ENCODE measurements at places on chromosomes 4 and X.

- DNase-seq: no peak
Observed at GRCh38 chrX:135424469-135424868, 2.7 kb downstream of the SMIM10L2A start.

DNA sequence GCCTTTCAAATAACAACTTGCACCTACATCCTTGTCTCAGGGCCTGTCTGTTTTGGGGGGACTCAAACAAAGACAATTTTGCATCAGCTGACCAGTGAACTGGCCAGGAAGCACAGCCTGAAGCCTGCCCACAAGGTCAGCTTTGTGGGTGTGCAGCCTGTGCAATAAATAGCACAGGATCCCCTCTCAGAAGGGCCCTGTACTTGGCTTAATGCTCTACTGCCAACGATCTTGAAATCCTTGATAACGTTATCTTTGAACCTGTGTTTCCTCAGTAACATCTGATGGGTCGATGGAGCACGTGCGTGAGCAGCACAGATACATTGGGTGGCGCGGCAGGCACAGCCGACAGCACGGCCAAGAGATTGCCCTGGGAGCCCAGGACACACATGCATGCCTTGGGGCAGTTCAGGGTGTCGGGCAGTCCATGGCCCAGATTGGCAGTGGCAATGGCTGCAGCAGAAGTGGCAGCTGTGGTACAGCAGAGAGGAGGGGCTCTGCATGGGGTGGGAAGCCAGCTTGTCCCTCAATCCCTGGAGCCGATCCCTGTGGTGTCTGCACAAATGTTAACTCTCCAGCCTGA is 58.8 kb upstream of the ATP6AP2 start:
- no peak for DNase-seq

DNA sequence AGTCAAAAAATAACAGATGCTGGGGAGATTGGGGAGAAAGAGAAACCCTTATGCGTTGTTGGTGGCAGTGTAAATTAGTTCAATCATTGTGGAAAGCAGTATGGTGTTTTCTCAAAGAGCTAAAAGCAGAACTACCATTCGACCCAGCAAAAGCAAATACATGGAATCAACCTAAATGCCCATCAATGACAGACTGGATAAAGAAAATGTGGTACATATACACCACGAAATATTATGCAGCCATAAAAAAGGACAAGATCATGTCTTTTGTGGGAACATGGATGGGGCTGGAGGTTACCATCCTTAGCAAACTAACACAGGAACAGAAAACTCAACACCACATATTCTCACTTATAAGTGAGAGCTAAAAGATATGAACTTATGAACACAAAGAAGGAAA is 188.9 kb downstream of the CAMK2D start:
- DNase-seq: no peak

GRCh38 chr4:138409670-138410069 is 167.5 kb upstream of the SLC7A11 start:
- DNase-seq: no peak

DNA sequence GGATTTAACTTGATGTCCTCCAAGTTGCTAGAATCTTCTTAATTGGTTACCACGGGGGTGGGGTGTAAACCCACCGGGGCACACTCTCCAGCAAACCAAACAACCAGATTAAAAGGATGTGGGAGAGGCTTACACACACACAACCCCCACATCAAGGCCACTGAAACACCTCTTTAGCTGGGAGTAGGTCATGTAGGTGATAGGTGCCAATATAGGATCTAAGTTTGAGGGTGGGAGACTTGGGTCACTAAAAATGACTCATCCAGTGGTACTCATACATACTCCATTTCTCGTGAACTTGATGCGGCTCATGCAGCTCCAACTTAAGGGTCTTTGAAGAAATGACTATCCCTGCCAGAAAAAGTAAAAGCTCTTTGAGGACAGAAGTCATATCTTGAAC is 20.5 kb upstream of the CD40LG start:
- no peak for DNase-seq

GRCh38 chr4:66032571-66032970 is 362.3 kb upstream of the EPHA5 start:
- DNase-seq: no peak

- DNase-seq: no peak
Observed at GRCh38 chrX:7054219-7055216, 93.0 kb upstream of the STS start.

DNA sequence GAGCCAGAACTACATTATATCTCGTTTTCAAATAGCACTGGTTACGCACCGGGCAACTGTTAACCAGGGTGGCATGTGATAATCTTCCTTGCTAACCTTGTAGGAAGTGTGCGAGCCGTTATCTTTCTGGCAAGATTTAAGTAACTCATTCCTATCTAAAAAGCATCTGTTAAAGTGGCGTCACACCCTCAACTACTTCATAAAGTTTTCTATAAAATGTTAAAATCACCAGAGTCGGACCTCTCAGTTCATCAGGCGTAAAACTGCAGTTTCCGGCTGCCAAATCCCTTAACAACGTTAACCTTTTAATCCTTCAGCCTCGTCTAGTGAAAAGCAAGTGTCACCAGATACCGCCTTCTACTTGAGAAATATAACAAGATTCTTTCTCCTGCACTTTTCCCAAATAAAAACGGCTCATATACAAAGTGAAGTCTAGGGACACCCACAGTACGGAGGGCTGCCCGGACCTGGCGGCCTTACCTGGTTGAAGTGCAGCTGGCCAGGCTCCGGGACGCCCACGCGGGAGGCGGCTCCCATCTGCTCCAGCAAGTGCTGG is 1.2 kb downstream of the SLC39A8 start:
- DNase-seq: no peak

DNA sequence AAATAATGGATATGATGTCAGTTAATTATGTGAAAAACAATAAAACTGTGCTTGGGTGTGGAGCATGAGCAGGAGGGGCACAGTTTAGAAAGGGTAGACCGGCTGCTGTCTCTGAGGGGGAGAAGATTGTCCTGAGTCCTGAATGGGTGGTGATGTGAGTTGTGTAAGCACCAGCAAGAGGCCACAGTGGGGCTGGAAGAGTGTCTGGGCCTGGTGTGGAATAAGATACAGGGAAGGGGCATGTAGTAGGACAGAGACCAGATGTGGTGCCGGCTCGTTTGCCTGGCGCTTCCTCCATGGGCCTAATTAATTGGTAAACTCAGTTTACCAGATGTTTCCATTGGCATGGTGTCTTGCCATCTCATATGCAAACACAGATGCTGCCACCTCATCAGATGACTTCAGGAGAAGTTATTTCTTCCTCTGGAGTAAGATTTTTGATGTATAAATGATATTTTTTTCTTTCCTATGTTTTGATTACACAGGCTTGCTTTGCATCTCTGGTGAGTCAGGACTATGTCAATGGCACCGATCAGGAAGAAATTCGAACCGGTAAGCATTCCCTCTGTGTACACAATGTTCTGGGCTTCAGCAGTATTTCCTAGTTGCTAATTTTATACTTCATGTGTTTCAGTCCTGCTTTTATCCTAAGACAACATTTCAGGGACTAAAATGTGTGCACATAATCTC is 5.1 kb downstream of the MED28 start:
- no peak for DNase-seq

DNA sequence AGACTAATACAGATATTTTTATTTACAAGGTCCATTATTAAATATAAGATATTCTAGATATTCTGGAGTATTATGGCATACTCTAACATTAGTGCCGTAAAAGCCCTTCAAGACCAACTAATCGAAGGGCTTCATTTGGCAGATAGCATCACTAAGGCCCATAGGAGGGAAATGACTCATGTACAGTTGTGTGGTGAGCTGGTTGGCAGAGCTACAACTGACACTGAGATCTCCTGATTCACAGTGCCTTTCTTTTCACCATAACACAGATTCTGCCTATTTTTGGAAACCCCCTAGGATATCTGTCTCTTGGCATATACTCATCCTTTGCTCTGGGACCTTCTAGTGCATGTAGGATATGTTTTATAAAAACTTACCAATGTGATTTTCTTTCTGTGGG is 201.7 kb upstream of the AFF2 start:
- no peak for DNase-seq

GRCh38 chrX:139784807-139785206 is 76.8 kb upstream of the MCF2 start:
- DNase-seq: no peak

DNA sequence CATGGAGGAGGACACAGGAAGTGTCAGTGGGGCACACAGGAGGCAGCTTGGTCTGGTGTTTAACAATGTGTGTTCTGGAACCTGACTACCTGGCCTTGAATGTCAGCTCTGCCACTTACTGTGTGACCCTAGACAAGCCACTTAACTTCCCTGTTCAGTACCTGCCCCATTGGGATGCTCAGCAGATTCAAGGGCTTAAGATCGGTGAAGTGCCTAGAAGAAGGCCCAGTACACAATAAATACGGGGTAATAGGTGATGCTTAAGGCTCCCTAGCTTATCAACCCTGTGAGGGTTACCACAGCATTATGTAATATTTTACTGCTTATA is 1.6 kb upstream of the CHIC2 start:
- no peak for DNase-seq

DNA sequence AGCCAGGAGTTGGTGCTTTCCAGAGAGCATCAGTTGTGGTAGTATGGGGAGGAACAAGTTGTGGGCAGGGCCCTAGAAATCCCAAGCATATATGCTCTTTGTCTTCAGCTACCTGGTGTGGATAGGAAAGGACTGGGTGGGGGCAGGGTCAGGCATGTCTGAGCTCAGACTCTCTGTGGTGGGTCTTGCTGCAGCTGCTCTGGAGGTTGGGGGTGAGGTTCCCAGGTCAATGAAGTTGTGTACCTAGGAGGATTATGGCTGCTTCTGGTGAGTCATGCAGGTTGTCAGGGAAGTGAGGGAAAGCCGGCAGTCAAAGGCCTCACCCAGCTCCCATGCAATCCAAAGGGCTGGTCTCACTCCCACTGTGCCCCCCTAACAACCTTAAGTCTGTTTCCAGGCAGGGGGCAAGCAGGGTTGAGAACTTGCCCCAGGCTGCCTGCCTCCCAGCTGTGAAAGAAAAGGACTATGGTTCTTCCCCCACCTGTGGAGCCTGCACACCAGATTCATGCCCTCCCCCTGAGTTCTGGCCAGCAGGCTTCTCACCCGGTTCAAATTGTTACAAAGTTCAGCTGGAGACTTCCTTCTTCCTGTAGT is 30.4 kb upstream of the QRFPR start:
- no peak for DNase-seq

GRCh38 chr4:13918110-13918509 is 290.6 kb upstream of the BOD1L1 start:
- no peak for DNase-seq
